ENCODE measurements at places on chromosomes 16 and 17.
A peak's percentile ranks its signal among the peaks of the same experiment; 100 is the strongest.

DNA sequence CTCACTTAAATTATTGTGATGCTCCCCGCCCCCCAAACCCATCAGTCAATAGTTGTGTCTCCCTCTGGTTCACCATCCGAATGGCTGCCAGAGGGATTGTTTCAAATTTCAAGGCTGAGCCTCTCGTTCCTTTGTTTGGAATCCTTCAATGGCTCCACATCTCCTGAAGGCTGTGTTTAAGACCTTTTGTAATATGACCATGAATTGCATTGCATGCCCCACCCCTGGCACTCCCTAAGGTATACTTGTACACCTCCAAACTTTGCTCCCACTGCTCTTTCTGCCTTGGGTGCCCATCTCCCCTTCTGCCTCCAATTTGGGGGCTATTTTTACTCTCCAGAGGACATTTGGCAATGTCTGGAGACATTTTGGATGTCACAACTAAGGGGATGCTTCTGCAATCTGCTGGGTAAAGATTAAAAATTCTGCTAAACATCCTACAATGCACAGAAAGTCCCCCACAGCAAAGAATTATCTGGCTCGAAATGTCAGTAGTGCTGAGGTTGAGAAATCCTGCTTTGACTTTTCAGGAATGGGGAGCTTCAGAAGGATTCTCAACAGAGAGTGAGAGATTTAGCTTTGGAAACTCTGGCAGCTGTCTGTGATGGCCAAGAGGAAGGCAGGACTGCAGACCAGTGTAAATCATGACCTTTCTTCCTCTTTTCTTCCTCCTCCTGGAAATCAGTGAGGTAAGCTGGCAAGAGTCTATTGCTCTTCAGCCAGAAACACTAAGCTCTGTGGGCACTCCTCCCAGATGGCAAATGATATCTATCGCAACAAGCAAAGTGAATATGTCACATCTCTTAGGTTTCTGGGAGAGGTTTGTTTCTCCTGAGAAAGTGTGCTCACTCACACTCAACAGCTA is 8.7 kb upstream of the IL4R start:
- DNase-seq, result no peak

GRCh38 chr17:1484676-1485422 is 7.6 kb downstream of the MYO1C start:
- DNase-seq, result peak; percentile 46

- DNase-seq, result no peak
These were observed 4.5 kb downstream of the ATMIN start for GRCh38 chr16:81040131-81040530.

GRCh38 chr16:82824408-82824807 is 197.6 kb downstream of the CDH13 start:
- DNase-seq, result no peak

GRCh38 chr17:81101614-81102306 is 63.5 kb upstream of the PVALEF start:
- DNase-seq, result peak; percentile 87

DNA sequence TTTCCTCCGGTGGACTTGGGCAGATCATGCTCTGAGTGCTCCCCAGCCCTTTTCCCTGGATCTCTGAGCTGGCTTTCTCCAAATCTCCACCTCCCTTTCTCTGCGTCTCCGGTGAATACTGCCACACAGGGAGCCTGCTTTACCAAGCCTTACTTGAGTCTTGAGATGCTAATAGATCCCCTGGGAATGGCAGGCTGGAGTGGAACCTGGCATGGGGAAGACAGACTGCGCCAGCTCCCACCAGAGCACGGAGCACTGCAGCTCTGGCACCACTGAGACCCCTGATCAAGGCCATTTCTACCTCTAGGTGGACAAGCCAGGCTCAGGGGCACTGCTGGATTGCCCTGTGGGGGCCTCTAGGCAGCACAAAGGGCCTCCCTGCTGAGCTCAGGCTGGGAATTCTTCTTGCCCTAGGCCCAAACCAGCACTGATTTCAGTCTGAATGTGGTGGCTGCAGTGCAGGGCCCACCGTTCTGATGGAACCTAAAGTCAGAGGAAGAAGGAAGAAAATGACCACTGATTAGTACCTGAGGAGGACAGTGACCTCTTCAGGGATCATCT is 74.3 kb upstream of the CRHR1 start:
- DNase-seq, result no peak

DNA sequence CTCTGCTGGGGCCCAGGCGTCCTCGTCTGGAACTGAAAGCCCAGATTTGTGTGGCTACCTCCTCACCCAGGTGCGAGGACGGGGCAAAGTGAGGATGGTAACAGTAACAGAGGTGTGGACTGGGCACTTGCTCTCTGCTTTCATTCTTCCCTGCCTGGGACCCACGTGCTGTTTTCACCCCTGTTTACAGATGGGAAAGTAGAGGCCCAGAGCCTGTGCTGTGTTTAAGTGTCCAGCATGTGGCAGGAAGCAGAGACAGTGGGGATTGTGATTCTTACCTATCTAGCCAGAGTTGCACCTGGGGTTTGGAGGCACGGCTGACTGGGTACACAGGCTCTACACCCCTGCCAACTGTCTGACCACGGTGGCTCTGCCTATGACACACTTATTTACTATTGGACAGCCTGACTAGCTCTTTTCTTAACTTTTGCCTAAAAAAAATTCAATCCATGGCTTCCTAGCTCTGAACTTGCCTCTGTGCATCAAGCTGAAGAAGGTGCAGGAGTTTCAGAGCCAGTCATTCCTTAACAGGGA is 155.4 kb downstream of the CLEC16A start:
- no peak for DNase-seq

GRCh38 chr17:67032382-67032781 is 12.0 kb upstream of the CACNG1 start:
- DNase-seq, result no peak

DNA sequence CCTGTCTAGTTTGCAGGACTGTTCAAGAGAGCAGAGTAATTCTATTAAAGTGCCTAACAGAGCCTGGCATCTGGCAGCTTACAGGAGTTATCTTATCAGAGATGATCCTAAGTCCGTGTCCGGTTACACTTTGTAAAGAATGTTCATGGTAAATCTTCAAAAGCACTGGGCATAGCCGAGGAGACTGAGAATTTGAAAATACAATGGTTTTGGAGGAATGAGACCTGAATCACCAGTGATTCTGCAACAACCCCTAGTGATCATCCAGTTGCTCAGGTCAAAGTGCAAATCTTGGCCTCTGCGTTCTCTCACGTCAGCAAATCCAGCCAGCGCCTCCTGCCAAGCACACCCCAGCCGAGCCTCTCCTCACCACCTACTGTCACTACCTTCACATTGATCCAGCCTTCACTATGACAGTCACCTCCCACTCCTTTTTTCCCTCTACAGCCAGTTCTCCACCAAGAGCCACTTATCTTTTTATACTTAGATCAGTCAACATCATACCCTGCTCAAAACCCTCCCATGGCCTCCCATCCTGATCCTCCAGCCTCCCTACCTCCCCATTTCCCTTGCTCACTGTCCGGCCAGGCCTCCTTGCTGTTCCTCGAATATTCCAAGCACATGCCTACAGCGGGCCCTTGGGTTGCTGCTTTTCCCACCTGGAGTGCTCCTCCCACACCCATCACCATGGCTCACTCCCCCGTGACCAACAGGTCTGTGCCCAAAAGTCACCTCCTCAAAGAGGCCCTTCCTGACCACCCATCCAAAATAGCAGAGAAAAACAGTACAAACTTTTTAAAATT is 57.4 kb upstream of the ERN1 start:
- no peak for DNase-seq
